ENCODE measurements at places on chromosomes 11 and 22.
A peak's percentile ranks its signal among the peaks of the same experiment; 100 is the strongest.

DNA sequence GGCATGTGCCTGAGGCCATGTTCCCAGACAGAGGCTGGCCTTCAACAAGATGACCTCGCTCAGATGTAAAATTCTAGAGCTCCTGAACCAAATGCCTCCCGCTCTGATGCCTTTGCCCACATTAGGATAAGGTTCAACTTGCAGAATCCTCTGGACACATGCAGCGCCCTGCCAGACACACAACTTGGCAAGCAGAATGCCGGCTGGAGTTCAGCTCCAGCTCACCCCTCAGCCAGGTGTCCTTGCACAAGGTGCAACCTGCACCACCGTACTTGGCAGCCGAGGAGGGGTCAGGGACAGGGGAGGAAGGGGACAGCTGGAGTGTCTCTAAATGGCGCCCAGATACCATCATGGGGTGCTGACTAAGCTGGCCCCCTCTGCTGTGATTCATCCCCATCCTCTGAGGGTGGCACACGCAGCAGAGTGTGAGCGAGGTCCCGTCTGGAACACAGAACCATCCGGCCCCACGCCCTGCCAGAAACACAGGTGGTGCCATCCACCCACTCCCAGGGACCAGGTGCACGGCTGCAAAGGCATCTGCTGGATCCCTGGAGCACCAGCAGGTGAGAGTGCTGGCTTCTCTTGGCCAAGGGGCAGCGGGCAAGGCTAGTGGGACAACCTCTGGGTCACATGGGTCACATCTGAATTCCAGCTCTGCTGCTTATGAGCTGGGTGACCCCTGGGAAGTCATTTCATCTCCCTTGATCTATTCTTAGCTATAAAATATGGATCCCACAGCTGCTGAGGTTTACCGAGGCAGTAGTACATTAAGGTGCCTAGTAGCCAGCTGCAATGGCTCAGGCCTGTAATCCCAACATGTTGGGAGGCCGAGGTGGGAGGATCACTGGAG lies 12.8 kb downstream of the ZMAT5 start:
- no peak for DNase-seq

- no peak for DNase-seq
Observed at GRCh38 chr11:20962581-20962980, 293.2 kb downstream of the NELL1 start.

GRCh38 chr22:27996529-27996925 lies 77.5 kb upstream of the PITPNB start:
- no peak for DNase-seq

GRCh38 chr11:59267736-59268475 lies 55.2 kb upstream of the MPEG1 start:
- no peak for DNase-seq

DNA sequence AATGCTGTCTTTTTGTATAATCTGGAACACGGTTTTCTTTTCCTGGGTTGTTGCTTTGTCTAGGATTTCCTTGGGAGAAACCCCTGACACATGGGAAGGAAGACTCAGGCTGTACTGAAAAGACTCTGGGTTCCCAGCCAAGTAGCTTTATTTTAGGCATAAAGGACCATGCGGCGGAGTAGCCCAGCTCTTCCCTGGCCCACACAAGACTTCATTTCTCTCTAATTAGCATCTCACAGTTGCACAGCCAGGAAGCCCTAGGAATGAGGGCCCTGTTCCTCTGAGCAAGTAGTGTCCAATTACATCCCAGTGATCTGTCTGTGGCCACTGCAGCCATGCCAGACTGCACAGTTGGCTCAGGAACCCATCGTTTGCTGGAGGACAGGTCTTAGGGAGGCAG lies 319.5 kb downstream of the TENM4 start:
- DNase-seq, result no peak

DNA sequence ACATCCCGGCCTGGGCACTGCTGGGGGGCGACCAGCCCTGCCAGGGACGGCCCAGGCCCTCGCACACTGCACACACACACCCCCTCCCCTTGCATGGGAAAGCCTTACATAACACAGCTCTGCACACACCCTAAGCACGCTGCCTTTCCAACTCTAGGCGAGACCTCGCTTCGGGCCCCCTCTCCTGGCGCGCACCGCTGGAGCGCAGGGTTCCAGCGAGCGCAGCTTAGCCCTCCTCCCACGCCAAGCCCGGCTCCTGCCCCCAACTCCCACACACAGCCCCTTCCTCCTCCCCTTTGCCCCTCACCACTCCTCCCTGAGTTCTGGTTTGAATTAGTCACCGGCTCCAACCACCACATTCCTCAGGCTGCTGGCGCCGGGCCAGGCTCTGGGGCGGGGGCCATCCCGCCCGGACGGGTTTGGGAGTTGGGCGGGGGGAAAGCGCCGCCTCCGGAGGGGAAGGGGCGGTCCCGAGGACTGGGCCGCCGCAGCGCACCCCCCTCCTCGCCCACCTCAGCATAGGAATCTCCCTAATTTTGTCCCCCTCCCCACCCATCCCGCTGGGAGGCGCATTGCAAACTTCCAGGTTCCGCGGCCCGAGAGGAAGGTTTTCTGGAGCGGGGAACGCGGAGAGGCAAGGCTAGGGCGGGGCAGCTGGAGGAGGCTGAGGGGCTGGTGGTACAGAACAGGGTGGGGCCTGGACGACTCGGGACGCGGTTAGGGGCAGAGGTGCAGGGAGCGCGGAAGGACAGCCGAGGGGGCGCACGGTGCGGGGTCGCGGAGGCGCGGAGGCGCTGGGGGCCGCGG lies 966 bp downstream of the AHNAK start:
- peak; percentile 98 for DNase-seq

GRCh38 chr22:20653795-20654342 lies 120.0 kb upstream of the SERPIND1 start:
- DNase-seq, result no peak

- DNase-seq, result no peak
Observed at GRCh38 chr22:35732116-35732515, 14.4 kb downstream of the APOL5 start.

GRCh38 chr22:42892156-42892555 lies 35.1 kb upstream of the ARFGAP3 start:
- no peak for DNase-seq

GRCh38 chr11:100878474-100878873 lies 191.4 kb downstream of the ARHGAP42 start:
- DNase-seq, result no peak

GRCh38 chr11:129115652-129116586 lies 76.2 kb downstream of the ARHGAP32 start:
- DNase-seq, result no peak

DNA sequence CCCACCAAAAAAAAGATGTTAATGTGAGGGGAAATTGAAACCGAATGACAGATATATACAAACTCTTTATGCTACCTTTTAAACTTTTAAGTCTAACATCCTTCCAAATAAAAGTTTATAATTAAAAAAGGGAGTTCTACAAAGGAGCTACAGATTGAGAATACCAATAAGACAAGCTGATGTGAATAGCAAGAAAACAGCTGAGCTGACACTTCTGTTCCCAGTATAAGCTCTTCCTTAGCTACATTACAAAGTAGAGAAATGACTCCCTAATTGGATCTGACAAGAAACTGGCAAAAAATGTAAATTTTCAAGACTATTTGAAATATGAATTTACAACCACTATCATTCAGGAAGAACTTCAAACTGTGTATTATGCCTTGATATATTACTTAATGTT lies 294.6 kb upstream of the SYN3 start:
- DNase-seq, result no peak

DNA sequence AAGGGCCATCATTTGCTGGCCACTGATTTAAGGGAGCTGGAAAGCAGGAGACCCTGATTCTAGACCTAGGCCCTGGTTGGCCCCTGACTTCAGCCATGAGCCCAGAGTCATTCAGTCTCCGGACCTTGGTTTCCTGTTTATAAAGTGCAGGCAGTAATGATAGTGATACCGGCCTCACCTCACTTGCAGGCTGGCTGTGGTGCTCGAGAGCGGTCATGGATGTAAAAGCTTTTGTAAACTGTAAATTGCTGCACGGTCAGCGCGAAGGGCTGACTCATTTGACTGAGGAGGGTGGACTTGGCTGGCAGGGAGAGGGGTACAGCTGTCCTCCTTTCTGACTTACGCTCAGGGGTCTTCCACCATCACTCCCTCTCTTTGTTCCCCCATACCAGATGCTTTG lies 37.4 kb downstream of the FBLN1 start:
- DNase-seq, result no peak

DNA sequence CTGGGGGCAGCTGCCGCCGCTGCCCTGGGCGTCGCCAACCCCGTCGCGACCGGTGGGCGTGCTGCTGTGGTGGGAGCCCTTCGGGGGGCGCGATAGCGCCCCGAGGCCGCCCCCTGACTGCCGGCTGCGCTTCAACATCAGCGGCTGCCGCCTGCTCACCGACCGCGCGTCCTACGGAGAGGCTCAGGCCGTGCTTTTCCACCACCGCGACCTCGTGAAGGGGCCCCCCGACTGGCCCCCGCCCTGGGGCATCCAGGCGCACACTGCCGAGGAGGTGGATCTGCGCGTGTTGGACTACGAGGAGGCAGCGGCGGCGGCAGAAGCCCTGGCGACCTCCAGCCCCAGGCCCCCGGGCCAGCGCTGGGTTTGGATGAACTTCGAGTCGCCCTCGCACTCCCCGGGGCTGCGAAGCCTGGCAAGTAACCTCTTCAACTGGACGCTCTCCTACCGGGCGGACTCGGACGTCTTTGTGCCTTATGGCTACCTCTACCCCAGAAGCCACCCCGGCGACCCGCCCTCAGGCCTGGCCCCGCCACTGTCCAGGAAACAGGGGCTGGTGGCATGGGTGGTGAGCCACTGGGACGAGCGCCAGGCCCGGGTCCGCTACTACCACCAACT lies 1.0 kb downstream of the FUT4 start:
- DNase-seq, result peak; percentile 86

DNA sequence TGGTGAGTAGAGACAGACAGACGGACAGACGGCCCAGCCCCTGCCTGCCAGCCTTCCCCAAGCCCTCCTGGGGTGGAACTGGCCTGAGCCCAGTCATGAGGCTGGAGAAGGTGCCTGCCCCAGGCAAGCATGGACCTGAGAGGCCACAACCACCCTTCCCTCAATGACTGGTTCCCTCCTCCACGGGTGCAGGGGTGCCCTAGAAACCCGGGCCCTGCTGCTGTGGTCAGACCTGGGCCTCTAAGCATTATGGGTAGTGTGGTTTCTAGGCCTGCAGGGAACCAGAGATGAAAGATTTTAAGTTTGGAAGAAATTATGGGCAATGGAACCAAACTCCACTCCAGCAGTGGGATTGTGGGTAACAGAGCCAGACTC lies 13.5 kb downstream of the RHBDD3 start:
- DNase-seq, result no peak
